Right cardiac atrium (tissue), 5 donors: ENCODE measurements at places on chromosomes 6 and 20. TPM values are rescaled to one million over a fixed set of nuclear protein-coding genes. Genes with fewer than 3 reads are reported as not detected.
A peak's percentile ranks its signal among the peaks of the same experiment; 100 is the strongest.

DNA sequence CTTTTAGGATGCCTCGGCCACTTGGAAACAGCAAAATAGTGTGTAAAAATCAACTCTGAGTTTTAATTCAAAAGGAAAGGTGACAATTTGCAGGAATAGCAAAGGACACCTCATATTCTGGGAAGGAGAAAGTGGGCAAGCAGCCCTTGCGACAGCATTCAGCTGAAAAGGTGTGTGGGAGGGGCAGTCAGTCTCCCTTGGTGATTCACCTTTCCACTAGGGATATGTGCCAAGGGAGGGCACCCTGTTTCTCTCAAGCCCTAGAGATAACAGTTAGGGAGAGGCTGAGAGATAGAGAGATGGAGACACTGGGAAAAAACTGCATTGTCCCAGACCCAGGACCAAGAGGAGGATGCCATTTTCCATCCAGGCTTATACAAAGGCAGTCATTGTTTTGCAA lies 228.1 kb downstream of the EPM2A start:
- DNase-seq = no peak

- no peak for DNase-seq
Observed at GRCh38 chr6:41132254-41132653, 21.9 kb downstream of the TREML1 start.

DNA sequence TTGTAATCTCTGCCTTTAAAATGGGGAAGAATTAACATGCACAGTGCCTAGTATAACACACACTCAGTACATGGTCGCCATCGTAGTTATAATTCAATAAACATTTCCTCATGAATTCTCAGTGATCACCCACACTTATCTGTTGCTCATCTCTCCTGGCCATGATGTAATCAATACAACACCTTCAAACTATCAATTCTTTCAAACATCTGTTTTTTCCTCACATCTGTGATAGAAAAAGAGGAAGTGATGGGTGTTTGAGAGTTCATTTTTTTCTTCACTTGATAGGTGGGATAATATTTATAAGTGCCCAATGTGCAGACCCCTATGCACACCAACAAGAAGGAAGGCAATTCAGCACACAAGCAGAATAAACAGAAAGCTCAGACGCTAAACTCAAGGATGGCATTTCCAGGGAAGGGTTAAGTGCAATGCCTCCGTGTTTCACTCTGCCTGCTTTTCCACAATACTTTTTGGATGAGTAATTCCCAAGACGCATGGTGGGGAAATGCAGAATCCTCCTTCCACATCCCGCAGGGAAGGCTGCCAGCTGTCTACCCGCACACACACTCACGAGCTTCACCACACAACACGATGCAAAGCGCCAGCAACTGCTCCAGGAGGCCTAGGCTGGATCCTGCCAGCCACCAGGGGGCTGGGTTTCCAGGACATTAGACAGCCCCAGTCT lies 100.3 kb downstream of the GMPR start:
- peak; percentile 80 for DNase-seq

- no peak for DNase-seq
Observed at GRCh38 chr6:5531161-5531560, 269.8 kb downstream of the FARS2 start.

DNA sequence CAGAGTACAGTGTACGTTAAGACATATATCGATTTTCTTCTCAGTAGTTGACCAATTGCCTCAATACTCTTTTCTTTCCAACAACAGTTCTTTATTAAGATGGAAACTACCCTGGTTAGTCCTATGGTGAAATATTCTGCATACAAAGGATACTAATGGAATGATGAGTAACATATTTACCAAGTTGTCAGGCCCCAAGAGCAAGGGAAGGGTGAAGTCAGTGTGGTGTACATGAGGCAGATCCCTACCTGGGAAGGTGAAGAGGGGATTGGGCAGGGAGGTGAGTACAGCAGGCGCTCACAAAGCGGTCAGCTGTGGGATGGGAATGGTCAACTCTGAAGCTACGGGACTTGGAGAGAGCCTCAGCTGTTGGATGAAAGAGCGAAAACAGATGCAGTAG lies 29.7 kb downstream of the GJA1 start:
- no peak for DNase-seq

DNA sequence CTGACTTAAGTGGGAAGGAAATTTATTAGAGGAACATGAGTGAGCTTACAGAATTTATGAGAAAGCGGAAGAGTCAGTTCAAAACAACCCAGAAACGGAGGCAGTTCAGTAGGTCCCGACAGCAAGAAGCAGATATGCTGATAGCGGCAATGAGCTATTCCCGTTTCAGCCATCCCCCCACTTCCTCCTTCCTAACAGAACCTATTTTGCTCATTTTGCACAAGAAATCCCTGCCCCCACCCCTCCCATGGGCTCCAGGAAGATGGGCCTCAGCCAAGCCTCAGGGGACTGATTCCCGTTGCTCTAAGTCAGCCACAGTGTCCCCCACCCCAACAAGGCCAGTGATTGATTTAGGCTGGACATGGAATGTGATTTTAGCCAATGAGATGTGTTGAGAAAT lies 157.5 kb downstream of the CEBPB start:
- DNase-seq = no peak

Gene NHSL1
- 46.5 TPM for total RNA-seq

Gene PDE7B
- 6.4 TPM for total RNA-seq

Gene PPIL4
- 22.1 TPM for total RNA-seq
